Melanocyte of skin (primary cell): ENCODE measurements at places on chromosomes 16 and 17. TPM values are rescaled to one million over a fixed set of nuclear protein-coding genes. Genes with fewer than 3 reads are reported as not detected.

HSD17B2 gene
- under 0.01 TPM in 1 of 2 replicates, not detected in the other for total RNA-seq

SAT2 gene
- 22.4 and 36.3 TPM in 2 replicates for total RNA-seq

VAT1L gene
- not detected in 2 replicates for total RNA-seq

CTRB2 gene
- not detected in 2 replicates for total RNA-seq

HEATR9 gene
- not detected in 2 replicates for total RNA-seq

TBX6 gene
- total RNA-seq, result 0.15 and 0.33 TPM in 2 replicates

SYCE1L gene
- total RNA-seq, result not detected in 2 replicates

CRHR1 gene
- not detected in 2 replicates for total RNA-seq

CDT1 gene
- 8.7 and 9.3 TPM in 2 replicates for total RNA-seq

CD79B gene
- total RNA-seq, result 19.1 and 29.0 TPM in 2 replicates

ANKRD40 gene
- 47.1 and 69.4 TPM in 2 replicates for total RNA-seq

CHAD gene
- not detected in 2 replicates for total RNA-seq

MC1R gene
- 73.9 and 87.9 TPM in 2 replicates for total RNA-seq

GJC1 gene
- total RNA-seq, result 10.3 and 17.8 TPM in 2 replicates
